Activated CD4-positive, alpha-beta T cell treated with anti-CD3 and anti-CD28 coated beads, Interleukin-2, amount 10 ng/mL, durations not matched to agents 7 days and 5 days (primary cell): ENCODE measurements at places on chromosomes 6 and 20. TPM values are rescaled to one million over a fixed set of nuclear protein-coding genes. Genes with fewer than 3 reads are reported as not detected.

IL20RA gene
- not detected for total RNA-seq

HLA-DQA1 gene
- 5.2 TPM for total RNA-seq

CYP39A1 gene
- not detected for total RNA-seq

VSX1 gene
- not detected for total RNA-seq

SLC24A3 gene
- not detected for total RNA-seq

C6orf15 gene
- not detected for total RNA-seq

MYL9 gene
- 0.42 TPM for total RNA-seq

SIGLEC1 gene
- not detected for total RNA-seq

ZMYND8 gene
- 55.6 TPM for total RNA-seq

TNFRSF6B gene
- not detected for total RNA-seq

SAMD3 gene
- total RNA-seq, result 49.5 TPM

BTBD3 gene
- 5.5 TPM for total RNA-seq

SLC22A23 gene
- total RNA-seq, result 1.3 TPM

ZNF311 gene
- 0.55 TPM for total RNA-seq

CRISP3 gene
- not detected for total RNA-seq

ARMH2 gene
- total RNA-seq, result 1.8 TPM

NOTCH4 gene
- total RNA-seq, result 0.27 TPM

IRAK1BP1 gene
- 2.7 TPM for total RNA-seq

C6orf141 gene
- 0.47 TPM for total RNA-seq

ATP6V1G2 gene
- 3.6 TPM for total RNA-seq

CTCFL gene
- not detected for total RNA-seq

SEC23B gene
- 69.6 TPM for total RNA-seq

PPP1R16B gene
- total RNA-seq, result 63.6 TPM

PAX1 gene
- total RNA-seq, result not detected

RFX6 gene
- total RNA-seq, result not detected

TNXB gene
- total RNA-seq, result 3.9 TPM

LAMA5 gene
- 0.67 TPM for total RNA-seq

DNMT3B gene
- total RNA-seq, result 3.7 TPM

STK35 gene
- 15.8 TPM for total RNA-seq

HLA-DRB5 gene
- total RNA-seq, result 27.9 TPM

DDX43 gene
- 1.7 TPM for total RNA-seq

LRP11 gene
- total RNA-seq, result 7.4 TPM
